H54 (cell line): ENCODE measurements at places on chromosomes 4 and X.

GRCh38 chr4:153023692-153024394 is 87.7 kb downstream of the FHDC1 start:
- no peak for DNase-seq

- DNase-seq: peak; percentile 15
Observed at GRCh38 chr4:180665994-180666824, 1577.0 kb upstream of the TENM3 start.

- DNase-seq: no peak
Observed at GRCh38 chr4:151786158-151786495, 25.3 kb upstream of the GATB start.

DNA sequence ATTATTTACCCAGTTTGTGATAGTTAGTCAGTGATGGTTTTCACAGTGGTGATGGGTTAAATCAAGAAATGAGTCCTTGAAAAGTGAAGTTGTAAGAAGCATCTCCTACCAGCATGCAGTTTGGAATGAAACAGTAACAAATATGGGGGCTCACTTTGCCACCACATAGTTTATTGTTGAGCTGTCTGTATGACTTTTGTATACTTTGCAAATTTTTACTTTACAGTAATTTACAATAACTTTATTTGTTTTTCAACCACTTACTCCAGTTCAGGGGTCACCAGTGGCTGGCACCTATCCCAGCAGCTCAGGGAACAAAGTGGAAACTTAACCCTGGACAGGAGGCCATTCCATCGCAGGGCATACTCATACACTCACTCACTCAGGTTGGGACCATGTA is 64.5 kb upstream of the ANKRD50 start:
- DNase-seq: no peak
